ENCODE measurements at places on chromosomes 13 and 19.

GRCh38 chr13:98410612-98411011, 166.3 kb downstream of the STK24 start:
- no peak for DNase-seq

DNA sequence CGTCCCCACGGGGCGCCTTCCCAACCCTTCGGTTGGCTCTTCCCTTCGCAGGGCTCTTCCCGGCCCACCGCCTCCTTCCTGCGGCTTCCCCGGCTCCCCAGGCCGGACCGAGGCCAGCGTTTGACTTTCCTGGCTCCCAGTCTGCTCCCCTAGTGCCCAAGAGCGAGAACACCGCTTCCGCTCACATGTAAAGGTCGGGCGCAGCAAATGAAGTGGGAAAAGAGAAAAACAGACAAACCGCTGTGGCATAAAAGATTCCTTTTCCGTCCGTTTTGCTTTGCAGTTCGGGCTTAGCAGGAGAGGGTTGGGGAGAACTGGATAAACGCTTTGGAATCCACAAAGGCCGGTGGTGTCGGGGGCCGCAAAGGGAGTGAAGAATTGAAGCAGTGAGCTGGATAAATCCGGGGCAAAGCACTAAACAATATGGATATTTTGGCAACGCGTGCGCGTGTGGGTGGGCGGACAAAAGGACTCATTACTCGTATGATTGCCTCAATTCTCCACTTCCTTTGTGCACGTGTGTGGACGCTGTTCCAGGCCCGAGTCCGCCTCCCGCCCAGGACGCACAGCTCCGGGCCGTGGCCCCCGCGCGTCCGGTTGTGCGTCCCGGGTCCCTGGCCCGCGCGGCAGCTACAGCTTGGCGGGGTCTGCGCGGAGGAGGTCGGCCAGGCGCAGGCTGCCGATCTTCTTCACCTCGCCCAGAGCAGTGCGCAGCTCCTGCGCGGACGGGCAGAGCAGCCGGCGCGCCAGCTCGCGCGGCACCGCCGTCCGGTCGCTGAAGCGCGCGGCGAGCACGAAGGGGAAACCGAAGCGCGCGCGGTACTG, 8.6 kb upstream of the CDX2 start:
- DNase-seq: no peak

GRCh38 chr13:97460004-97460775, 26.2 kb downstream of the RAP2A start:
- no peak for DNase-seq

DNA sequence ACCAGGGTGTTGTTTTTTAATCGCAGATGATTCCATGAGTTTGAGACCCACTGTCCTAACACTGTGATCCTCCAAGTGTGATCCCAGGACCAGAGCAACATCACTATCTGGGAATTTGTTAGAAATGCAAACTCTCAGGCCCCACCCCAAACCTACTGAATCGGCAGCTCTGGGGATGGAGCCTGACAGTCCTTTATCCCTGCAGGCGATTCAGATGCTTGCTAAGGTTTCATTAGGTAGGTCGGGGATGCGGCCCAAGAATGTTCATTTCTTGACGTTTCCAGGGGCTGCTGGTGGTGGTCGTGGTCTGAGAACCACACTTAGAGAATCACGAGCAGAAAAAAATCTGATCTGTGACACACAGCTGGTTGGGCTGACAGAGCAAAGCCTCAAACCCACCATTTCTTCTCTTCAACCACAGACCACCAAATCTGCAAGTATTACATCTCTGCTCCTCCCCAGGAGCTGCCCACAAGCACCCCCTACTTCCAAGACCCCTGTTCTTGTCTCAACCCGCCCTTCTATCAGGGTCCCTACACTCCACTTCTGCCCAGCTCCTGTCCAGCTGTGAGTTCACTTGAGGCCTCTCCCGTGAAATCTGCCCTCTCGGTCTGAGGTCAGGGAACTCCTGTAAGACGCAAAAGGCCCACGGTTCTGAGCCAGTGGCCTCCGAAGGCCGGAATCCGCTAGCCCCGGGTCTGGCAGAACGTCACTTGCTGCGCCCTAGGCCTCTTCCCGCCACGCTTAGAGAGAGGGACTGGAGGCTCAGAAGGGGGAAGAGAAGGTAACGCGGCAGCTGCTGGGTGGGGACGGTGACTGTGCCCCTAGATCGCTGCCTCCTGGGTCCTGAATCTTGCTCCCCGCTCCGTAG, 1.1 kb upstream of the FARP1 start:
- peak; percentile 27 for DNase-seq

- DNase-seq: no peak
Observed at GRCh38 chr13:80572923-80573316, 232.0 kb upstream of the SPRY2 start.

GRCh38 chr19:54470991-54471782, 1.9 kb downstream of the CDC42EP5 start:
- DNase-seq: peak; percentile 62

- peak; percentile 29 for DNase-seq
Observed at GRCh38 chr13:31538067-31539042, 201.0 kb upstream of the RXFP2 start.

- DNase-seq: no peak
Observed at GRCh38 chr19:38562096-38562495, 55.7 kb downstream of the MAP4K1 start.

GRCh38 chr13:28394422-28394821, 100.5 kb downstream of the FLT1 start:
- no peak for DNase-seq

- peak; percentile 22 for DNase-seq
Observed at GRCh38 chr13:112452380-112453206, 76.4 kb downstream of the SPACA7 start.

DNA sequence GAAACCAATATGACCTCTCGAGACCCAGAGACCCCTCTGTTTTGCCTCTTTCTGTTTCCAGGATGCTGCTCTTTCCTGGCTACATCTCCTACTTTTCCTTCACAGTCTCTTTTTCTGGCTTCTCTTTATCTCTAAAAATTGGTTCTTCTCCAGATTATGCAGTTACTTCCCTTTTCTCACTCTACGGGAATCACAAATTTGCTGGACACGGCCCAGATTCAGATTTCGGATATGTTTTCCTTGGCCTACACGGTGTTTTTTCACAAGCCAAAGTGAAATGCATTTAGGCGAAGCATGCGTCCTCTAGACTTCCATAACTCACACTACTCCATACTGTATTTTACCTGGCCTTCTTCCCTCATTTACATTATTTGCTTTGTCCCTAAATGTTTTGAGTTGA, 214.7 kb upstream of the MIR17HG start:
- DNase-seq: peak; percentile 69

DNA sequence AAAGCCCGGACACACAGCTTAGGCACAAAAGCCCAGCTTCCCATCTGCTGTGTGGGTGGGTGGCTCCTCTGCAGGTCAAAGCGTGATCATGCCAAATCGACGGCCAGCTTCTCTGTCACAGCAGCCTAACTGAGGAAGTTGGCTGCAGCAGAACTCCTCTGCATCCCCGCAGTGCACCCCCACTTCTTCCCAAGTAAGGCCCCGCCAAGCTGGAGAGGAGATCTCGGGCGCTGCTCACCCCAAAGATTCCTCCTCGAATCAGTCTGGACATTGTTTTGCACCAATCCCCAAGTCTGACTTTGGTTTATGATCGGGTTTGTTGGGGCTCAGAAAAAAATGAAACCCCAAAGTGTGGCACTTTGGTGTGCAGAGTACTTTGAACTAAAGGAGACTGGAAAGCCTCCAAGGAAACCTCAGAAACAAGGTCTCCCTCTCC, 19.7 kb upstream of the CPB2 start:
- no peak for DNase-seq

GRCh38 chr19:3409346-3410064, 43.1 kb downstream of the NFIC start:
- peak; percentile 47 for DNase-seq

DNA sequence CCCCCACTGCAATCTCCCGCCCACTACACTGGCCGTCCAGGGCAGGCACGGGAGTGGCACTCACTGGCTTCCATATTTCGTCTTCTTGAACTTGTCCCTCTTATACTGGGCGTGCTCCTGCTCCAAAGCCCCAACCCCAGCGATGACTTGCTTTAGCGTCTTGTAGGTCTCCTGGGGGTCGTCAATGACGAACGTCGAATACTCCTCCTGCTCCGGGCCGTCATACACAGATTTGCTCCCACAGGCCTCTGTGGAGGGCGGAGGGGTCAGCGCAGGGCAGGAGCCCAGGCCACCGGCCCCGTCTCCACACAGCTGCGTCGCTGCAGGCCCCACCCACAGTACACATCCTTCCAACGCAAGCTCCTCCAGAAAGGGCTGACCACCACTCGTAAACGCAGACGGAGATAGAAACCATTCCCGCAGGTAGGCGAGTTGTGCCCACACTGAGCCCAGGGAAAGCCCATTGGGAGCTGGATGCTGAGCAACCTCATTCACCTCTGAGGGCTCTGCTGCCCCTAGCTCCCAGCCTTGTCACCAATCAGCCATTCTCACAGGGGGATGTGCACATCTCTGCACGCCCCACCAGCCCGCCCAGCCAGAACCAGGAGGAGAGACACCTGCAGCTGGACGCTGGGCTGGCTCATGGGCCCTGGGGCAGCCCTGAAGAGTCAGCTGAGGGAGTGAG, 7.9 kb upstream of the C13orf46 start:
- DNase-seq: no peak

GRCh38 chr13:111474136-111475002, 153.9 kb downstream of the TEX29 start:
- DNase-seq: peak; percentile 75

- DNase-seq: no peak
Observed at GRCh38 chr19:8630796-8631424, 477 bp downstream of the NFILZ start.

- no peak for DNase-seq
Observed at GRCh38 chr19:5450482-5451126, 4.6 kb upstream of the ZNRF4 start.

- peak; percentile 41 for DNase-seq
Observed at GRCh38 chr19:30225676-30226463, 146.3 kb upstream of the ZNF536 start.

- DNase-seq: no peak
Observed at GRCh38 chr19:1107661-1108261, 4.0 kb downstream of the GPX4 start.

DNA sequence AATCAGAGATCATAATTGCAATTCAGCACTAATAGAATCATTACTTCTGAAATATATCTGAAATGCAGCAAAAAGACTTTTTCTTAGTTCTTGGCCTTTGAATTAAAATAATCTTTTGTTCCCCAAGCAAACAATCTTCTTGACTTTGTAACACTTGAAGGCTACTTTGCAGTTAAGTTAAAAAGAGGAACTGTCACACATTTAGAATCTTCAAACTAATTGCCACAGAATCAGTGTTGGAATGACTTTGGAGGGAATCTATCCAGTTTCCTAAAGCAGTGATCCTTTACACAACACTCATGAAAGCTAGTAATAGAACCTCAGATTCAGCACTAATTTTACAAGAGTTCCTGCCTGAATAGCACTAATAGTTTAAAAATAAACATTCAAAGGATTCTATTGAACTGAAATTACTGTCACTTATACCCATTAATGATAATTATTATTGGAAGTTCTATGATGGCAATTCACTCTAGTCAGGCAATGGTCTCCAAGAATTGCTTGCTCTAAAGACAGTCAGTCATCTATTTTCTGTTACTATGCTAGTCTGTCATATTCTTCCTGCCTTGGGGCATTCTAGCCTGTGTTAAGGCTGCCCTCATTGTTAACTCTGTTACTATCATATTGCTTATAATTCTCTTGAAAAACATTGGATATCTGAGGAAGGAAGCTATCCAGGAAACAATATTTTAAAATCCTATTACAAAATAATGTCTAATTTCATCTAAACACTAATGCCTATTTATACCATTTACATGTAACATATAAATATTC, 362.4 kb downstream of the DIAPH3 start:
- no peak for DNase-seq

- DNase-seq: no peak
Observed at GRCh38 chr13:51236491-51236792, 14.2 kb downstream of the FAM124A start.

DNA sequence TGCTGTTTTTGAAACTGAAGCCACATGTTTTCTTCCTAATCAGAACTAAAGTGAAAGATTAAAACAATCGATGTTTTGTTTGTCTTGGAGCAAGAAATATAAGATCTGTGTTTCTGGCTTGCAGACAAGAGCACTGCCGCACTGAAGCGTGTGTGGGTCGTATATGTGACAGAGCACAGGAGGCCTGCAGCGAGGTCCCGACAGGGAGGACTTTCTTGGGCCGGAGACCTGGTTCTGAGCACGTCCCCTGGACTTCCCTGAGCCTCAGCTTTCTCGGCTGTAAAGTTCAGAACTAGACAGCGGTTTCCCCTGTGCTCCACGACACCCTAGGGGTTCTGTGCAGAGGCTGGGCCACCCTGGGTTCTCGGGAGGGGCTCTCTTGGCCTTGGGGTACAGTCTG, 60.5 kb downstream of the GADD45B start:
- no peak for DNase-seq

- no peak for DNase-seq
Observed at GRCh38 chr19:6103894-6104293, 6.4 kb downstream of the RFX2 start.

DNA sequence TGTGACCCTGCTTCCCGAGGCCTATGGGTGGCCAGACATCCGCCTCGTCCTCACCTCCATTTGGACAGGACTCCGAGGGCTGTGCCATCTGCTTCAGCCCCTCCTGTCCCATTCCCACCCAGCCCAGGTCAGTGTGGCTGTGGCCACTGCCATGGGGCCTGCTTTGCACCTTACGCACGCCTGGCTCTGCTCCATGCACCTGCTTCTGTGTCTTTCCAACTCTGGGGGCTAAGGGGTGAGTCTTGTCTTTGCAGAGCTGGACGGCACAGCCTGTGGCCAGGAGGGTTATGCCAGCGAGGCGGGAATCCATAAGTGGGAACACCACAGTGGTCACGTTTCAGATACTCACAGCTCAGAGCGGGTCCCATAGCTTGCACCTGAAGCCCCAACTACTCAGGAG, 5.2 kb upstream of the ZNF554 start:
- no peak for DNase-seq

GRCh38 chr13:98068521-98068920, 74.4 kb upstream of the FARP1 start:
- DNase-seq: no peak

GRCh38 chr13:95025116-95025515, 276.1 kb downstream of the ABCC4 start:
- DNase-seq: no peak

GRCh38 chr13:50678464-50679162, 164.9 kb downstream of the DLEU7 start:
- no peak for DNase-seq

- no peak for DNase-seq
Observed at GRCh38 chr13:63085851-63086250, 1670.2 kb upstream of the PCDH20 start.

GRCh38 chr19:39501340-39501739, 2.6 kb downstream of the DLL3 start:
- no peak for DNase-seq

GRCh38 chr13:83297586-83298290, 584.5 kb downstream of the SLITRK1 start:
- DNase-seq: no peak

- no peak for DNase-seq
Observed at GRCh38 chr19:2139385-2140137, 11.8 kb downstream of the AP3D1 start.

DNA sequence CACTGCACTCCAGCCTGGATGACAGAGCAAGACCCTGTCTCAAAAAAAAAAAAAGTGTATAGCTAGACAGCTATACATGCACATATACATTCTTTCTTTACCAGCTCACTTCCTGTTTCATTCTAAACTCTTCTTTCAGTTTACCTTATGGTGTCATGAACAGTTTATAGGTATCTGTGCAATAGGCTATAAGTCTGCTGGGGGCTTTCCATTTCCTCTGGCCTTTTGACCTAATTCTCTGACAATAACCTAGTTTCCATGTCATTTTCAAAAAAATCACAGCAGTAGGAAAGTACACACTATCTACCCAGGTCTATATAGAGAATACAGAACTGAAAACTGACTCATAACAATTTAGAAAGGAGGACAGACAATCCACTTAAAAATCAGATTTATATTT, 24.4 kb upstream of the URAD start:
- no peak for DNase-seq

All from stomach (tissue), 19 donors.